ENCODE measurements at places on chromosomes 16 and 17. TPM values are rescaled to one million over a fixed set of nuclear protein-coding genes. Genes with fewer than 3 reads are reported as not detected.
A peak's percentile ranks its signal among the peaks of the same experiment; 100 is the strongest.

TMIGD1 gene
- not detected for polyA plus RNA-seq

EFTUD2 gene
- polyA plus RNA-seq: 122 TPM

PIK3R5 gene
- 3.3 TPM for polyA plus RNA-seq

CCL16 gene
- 0.16 TPM for polyA plus RNA-seq

KRTAP4-5 gene
- polyA plus RNA-seq: not detected

ACSM2A gene
- polyA plus RNA-seq: 0.03 TPM

IKZF3 gene
- 0.46 TPM for polyA plus RNA-seq

ADAD2 gene
- not detected for polyA plus RNA-seq

C1QTNF8 gene
- not detected for polyA plus RNA-seq

DNA sequence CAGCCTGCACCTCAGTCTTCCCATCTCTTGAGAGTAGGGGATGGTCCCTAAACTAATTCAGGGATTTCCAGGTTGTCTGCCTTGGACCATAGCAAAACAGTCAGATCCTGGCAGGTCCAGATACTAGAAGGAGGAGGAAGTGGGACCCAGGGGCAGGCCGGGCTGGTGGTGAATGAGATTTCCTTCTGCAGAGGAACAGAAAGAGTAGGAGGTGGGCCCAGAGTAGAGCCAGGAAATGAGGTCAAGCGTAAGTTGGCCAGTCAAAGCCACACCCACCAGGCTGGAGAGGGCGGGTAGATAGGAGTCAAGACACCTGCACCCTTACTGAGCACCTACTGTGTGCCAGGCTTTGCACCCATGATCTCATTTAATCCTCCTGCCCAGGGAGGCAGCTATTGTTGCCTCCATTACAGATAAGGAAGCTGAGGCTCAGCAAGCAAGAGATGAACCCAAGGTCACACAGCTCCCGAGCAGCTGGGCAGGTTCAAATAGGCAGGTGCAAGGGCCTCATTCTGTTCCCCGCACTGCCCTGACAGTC, 2.6 kb downstream of the CDH5 start:
- H3K27ac ChIP-seq: no peak overlapping the region
- H3K4me1 ChIP-seq: no peaks in the 10 kb centered on the region
- H3K27me3 ChIP-seq: peaks cover 2% of the 10 kb centered on the region
- DNase-seq: no peak
- H3K4me3 ChIP-seq: peak overlapping the region; percentile 9

- no peak for DNase-seq
- H3K27ac ChIP-seq: no peak overlapping the region
- H3K27me3 ChIP-seq: no peaks in the 10 kb centered on the region
- no peaks in the 10 kb centered on the region for H3K4me1 ChIP-seq
Measured at GRCh38 chr17:44997733-44998520, 29.8 kb upstream of the C1QL1 start.

DNA sequence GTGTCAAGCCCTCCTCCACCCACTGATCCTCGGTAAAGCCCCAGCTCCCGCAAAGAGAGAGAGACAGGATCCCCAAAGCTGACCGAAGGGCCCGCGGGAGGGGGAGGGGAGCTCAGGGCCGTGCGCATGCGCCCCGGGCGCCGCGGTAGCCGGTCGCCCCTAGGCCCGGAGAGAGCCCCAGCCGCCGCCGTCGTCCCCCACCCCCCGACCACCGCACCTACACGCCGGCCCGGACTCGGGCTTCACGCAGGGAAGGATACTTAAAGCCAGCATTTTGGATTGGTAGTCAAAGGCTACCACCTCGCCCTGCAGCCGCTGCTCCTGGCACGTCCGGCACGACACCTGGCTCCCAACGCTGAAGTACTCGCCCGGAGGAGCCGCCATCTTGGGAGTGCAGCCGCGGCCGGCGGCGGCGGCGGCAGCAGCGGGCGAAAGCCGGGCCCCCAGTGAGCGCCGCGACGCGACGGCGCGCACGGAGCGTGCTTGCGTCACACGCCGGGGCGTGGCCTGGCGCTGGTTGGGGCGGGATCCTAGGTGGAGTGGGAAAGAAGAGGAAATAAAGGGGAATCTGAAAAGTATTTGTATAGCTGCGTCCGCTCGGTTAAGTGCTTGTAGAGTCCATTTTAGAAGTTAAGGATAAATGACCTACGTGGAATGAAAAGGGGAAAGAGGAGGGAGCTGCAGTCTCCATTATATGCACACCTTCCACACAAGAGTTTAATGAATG, at the start of gene LSM12:
Gene LSM12 (minus strand): TSS at position 468 of the 727 bp plus-strand sequence. CDS start 84 bp downstream, at position 384.
- H3K4me1 ChIP-seq: peaks cover 17% of the 10 kb centered on the region
- H3K4me3 ChIP-seq: peak within 1 kb of the TSS; percentile 74
- DNase-seq: peak; percentile 84
- H3K27ac ChIP-seq: peak within 1 kb of the TSS; percentile 94
- H3K27me3 ChIP-seq: no peaks in the 10 kb centered on the region

DNA sequence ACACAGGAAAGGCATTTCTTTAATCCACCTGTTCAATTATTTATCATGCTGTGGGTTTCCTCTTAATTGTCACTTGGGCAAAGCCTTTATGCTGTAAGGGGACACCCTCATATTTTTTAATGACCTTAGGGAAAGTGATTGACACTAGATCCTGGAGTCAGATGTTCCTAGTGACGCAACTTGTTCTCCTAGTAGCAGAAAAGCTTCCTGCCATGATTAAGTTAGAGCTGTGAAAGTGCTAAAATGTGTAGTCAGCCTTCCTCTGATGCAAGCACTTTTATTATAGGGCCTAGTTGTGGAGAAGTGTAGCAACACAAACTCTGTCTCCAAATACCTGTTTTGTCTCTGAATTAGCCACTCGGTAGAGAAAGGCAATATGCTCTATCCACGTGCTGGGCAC, 12.3 kb downstream of the TMEM100 start:
- peaks cover 18% of the 10 kb centered on the region for H3K4me1 ChIP-seq
- no peak for DNase-seq
- no peaks in the 10 kb centered on the region for H3K27me3 ChIP-seq

GRCh38 chr17:32007463-32008298, 498 bp downstream of the LRRC37B start:
- no peaks in the 10 kb centered on the region for H3K36me3 ChIP-seq
- H3K27ac ChIP-seq: peak overlapping the region; percentile 58
- H3K4me1 ChIP-seq: peaks cover 24% of the 10 kb centered on the region
- DNase-seq: peak; percentile 62
- peak overlapping the region; percentile 56 for H3K4me3 ChIP-seq

DNA sequence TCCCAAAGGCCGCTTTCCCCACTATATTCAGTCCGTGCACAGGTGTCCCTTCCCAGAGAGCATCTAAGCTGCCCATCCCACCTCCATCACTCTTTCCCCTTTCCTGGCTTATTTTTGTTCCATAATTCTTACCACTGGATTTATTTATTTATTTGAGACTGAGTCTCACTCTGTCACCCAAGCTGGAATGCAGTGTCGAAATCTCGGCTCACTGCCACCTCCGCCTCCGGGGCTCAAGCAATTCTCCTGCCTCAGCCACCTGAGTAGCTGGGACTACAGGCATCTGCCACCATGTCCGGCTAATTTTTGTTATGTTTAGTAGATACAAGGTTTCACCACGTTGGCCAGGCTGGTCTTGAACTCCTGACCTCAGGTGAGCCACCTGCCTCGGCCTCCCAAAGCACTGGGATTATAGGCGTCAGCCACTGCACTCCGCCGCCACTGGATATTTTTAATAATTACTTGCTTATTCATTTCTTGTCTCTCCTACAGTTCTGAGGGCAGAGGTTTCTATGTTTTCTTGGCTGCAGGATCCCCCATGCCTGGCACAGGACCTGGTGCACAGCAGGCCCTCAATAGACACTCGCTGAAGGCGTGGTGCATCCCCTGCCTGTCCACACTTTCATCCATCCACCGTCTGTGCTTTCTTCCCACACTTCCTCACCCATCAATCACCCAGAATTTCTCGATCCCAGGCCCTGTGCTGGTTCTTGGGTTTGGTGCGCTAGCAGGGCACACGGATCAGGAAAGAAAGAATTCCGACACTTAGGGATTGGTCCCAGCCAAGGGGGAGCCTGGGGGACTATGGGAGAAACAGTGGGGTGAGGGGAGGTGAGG, 9.9 kb upstream of the ADGRG1 start:
- H3K27ac ChIP-seq: no peak overlapping the region
- H3K4me3 ChIP-seq: no peak overlapping the region
- no peaks in the 10 kb centered on the region for H3K27me3 ChIP-seq
- H3K4me1 ChIP-seq: peaks cover 11% of the 10 kb centered on the region
- no peaks in the 10 kb centered on the region for H3K36me3 ChIP-seq

- DNase-seq: no peak
- no peaks in the 10 kb centered on the region for H3K27me3 ChIP-seq
- no peak overlapping the region for H3K27ac ChIP-seq
- no peak overlapping the region for H3K4me3 ChIP-seq
Measured at GRCh38 chr16:16143038-16143763, 80.1 kb downstream of the ABCC6 start.

DNA sequence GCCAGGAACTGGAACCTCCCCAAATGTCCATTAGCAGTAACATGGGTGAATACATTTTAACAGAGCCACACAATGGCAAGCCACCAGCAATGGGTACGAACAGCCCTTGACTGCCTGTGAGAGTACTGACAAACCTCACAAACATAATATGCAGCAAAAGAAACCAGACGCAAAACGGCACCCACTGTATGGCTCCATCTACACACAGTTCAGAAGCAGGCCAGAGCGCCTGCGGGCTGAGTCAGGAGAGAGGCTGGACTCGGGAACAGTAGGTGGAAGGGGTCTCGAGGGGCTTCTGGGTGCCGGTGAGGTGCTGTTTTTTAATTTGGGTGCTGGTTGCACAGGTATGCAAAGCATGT, 77.4 kb upstream of the TOB1 start:
- H3K4me3 ChIP-seq: no peak overlapping the region
- DNase-seq: no peak
- H3K4me1 ChIP-seq: peaks cover 26% of the 10 kb centered on the region
- H3K36me3 ChIP-seq: no peaks in the 10 kb centered on the region
- H3K27me3 ChIP-seq: no peaks in the 10 kb centered on the region
- peak overlapping the region; percentile 95 for H3K27ac ChIP-seq

- no peak overlapping the region for H3K4me3 ChIP-seq
- H3K36me3 ChIP-seq: peaks cover 12% of the 10 kb centered on the region
- no peak overlapping the region for H3K27ac ChIP-seq
- no peaks in the 10 kb centered on the region for H3K4me1 ChIP-seq
- H3K27me3 ChIP-seq: no peaks in the 10 kb centered on the region
- no peak for DNase-seq
Measured at GRCh38 chr17:37197336-37197735, 178.4 kb upstream of the C17orf78 start.

GRCh38 chr16:85819245-85819644, 19.8 kb downstream of the COX4I1 start:
- H3K27ac ChIP-seq: no peak overlapping the region
- peak; percentile 90 for DNase-seq
- no peak overlapping the region for H3K4me3 ChIP-seq
- no peaks in the 10 kb centered on the region for H3K27me3 ChIP-seq

- H3K27ac ChIP-seq: no peak overlapping the region
- DNase-seq: no peak
- H3K27me3 ChIP-seq: no peaks in the 10 kb centered on the region
- no peak overlapping the region for H3K4me3 ChIP-seq
- no peaks in the 10 kb centered on the region for H3K4me1 ChIP-seq
Measured at GRCh38 chr16:12942861-12943260, 41.5 kb downstream of the SHISA9 start.

- peak overlapping the region; percentile 94 for H3K27ac ChIP-seq
- H3K4me3 ChIP-seq: no peak overlapping the region
- DNase-seq: peak; percentile 59
- H3K36me3 ChIP-seq: no peaks in the 10 kb centered on the region
Measured at GRCh38 chr17:64661726-64661975, 456 bp downstream of the SMURF2 start.

- peaks cover 9% of the 10 kb centered on the region for H3K4me1 ChIP-seq
- no peaks in the 10 kb centered on the region for H3K36me3 ChIP-seq
- no peak overlapping the region for H3K4me3 ChIP-seq
Measured at GRCh38 chr16:10949424-10949970, 5.1 kb downstream of the CLEC16A start.

- no peak for DNase-seq
- H3K27me3 ChIP-seq: no peaks in the 10 kb centered on the region
- no peaks in the 10 kb centered on the region for H3K4me1 ChIP-seq
- no peak overlapping the region for H3K4me3 ChIP-seq
- no peak overlapping the region for H3K27ac ChIP-seq
Measured at GRCh38 chr17:65966072-65966695, 225.7 kb downstream of the CEP112 start.

GRCh38 chr17:77374170-77374936, 233.6 kb downstream of the SEC14L1 start:
- DNase-seq: peak; percentile 90
- peaks cover 54% of the 10 kb centered on the region for H3K4me1 ChIP-seq
- H3K4me3 ChIP-seq: peak overlapping the region; percentile 51
- no peaks in the 10 kb centered on the region for H3K27me3 ChIP-seq
- no peaks in the 10 kb centered on the region for H3K36me3 ChIP-seq

DNA sequence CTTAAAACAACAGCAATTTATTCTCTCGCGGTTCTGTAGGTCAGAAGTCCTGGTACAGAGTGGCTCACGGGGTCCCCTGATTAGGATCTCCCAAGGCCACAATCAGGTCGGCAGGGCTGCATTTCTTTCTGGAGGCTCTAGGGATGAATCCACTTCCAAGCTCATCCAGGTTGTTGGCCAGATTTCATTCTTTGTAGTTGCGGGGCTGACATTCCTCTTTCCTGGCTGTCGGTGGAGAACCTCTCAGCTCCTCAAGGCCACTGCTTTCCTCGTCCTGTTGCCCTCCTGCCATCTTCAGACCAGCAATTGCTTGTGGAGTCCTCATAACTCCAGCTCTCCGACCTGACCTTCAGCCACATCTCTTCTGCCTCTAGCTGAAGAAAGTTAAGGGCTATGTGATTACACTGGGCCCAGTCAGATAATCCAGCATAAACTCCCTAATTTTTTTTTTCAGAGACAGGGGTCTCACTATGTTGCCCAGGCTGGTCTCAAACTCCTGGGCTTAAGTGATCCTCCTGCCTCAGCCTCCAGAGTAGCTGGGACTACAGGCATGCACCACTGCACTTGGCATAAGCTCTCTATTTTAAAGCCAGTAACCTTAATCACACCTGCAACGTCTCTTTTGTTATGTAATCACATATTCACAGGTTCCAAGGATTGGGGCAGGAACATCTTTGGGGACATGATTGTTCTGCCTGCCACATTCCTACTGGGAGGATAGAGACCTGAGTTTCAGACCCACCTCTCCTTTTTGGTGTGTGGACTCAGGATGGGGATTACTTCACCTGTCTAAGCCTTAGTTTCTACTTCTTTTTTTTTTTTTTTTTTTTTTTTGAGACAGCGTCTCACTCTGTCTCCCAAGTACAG, 4.1 kb upstream of the GAST start:
- no peak overlapping the region for H3K4me3 ChIP-seq
- H3K27me3 ChIP-seq: no peaks in the 10 kb centered on the region
- no peaks in the 10 kb centered on the region for H3K36me3 ChIP-seq
- H3K27ac ChIP-seq: no peak overlapping the region

DNA sequence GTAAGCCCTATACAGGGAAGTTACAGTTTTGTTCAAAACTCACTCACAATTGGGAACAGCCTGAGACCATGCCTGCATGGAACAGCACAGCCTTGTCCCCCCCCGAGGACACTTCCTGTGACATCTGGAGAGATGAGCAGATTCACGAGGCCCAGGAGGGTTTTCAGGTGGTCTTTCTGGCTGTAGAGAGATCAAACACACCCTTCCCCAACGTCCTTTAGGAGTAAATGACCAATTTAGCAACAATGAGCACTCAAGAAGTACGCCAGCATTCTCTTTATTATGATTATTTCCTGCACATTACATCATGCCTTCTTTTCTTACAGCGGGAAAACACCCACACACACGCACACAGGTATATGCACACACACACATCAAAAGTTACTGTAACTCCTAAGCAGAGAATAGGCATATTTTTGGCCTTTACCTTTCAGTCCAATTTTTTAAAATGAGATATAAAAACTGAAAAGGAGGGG, 39.0 kb downstream of the ADCY9 start:
- H3K4me1 ChIP-seq: no peaks in the 10 kb centered on the region
- no peaks in the 10 kb centered on the region for H3K36me3 ChIP-seq
- H3K27ac ChIP-seq: no peak overlapping the region
- DNase-seq: peak; percentile 20
- H3K4me3 ChIP-seq: no peak overlapping the region

Data from adrenal gland (tissue), 19 donors.